ENCODE measurements at places on chromosomes 4 and X. TPM values are rescaled to one million over a fixed set of nuclear protein-coding genes. Genes with fewer than 3 reads are reported as not detected.

The DMRTC1B gene
- total RNA-seq: not detected

The SLC9B1 gene
- total RNA-seq: 0.13 TPM

The TNIP3 gene
- total RNA-seq: under 0.01 TPM

The RAI2 gene
- 1.2 TPM for total RNA-seq

The MRPS18C gene
- total RNA-seq: 16.7 TPM

DNA sequence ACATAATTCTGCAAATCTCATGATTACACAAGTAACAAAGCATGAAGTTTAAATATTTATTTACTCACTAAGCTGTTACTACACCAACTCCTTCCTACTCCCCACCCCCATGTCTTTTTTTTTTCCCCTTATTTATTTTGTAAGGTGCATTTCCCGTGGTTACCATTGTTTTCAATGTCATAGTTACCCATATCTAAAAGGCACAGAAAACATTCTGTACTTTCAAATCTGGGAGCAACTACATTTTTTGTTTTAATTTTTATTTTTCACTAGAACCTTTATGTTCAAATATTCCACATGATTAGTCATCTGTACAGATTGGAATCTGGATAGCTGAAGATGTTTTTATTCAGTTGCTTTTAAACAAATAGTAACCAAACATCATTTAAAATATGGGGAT lies 62.8 kb downstream of the PPP3CA start:
- DNase-seq: peak; percentile 77

GRCh38 chr4:48669086-48669485 lies 111.0 kb downstream of the FRYL start:
- DNase-seq: no peak

GRCh38 chrX:149374751-149375150 lies 130.4 kb downstream of the IDS start:
- DNase-seq: no peak

- DNase-seq: no peak
Observed at GRCh38 chrX:40832723-40833122, 97.4 kb upstream of the MED14 start.

DNA sequence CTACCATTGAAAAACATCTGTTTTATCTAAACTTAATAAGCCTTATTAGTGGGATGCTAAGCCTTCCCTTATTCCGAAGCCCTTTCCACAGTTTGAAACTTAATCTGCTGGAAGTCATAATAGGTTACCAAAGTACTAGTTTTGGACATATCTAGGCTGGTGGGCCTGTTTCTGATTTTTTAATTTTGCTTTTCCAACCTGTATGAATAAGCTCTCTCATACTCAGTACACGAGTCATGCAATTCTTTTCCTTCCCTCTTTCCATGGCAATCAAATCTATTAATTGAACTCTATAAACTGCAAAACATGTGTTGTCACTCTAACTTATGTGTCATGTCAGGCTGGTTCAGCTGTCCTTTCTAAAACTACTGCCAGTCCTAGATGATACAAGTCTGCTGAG lies 91.0 kb downstream of the AMMECR1 start:
- no peak for DNase-seq

GRCh38 chr4:5378002-5378401 lies 326.7 kb downstream of the STK32B start:
- peak; percentile 44 for DNase-seq

- no peak for DNase-seq
Observed at GRCh38 chr4:152719801-152720556, 40.2 kb upstream of the TMEM154 start.

- no peak for DNase-seq
Observed at GRCh38 chr4:70628444-70628843, at the start of gene ENAM. TSS of gene ENAM (plus strand) at chr4:70628744. CDS start at chr4:70629501, 757 bp downstream.

DNA sequence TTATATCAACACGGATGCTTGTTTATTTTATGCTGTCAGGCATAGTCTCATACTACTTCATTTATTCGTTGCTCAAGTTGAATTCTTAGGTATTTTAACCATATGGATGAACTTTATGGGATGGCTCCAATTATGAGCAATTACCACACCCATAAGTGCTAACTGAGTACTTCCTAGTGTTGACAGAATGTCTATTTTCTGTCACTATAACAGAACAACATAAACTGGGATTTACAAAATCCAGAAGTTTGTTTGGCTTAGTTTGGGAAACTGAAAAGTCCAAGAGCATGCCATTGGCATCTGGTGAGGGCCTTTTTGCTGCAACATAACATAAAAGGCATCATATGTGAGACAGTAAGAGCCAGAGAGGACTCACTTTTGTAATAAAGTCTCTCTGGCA lies 21.0 kb downstream of the SULT1E1 start:
- no peak for DNase-seq

DNA sequence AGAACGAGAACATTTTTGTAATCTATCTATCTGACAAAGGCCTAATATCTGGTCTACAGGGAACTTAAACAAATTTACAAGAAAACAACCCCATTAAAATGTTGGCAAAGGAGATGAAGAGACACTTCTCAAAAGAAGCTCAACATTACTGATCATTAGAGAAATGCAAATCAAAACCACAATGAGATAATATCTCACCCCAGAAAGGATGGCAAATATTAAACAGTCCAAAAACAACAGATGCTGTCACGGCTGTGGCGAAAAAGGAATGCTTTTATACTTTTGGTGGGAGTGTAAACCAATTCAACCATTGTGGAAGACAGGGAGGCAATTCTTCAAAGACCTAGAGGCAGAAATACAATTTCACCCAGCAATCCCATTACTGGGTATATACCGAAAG lies 2284.8 kb downstream of the ARAP2 start:
- no peak for DNase-seq

DNA sequence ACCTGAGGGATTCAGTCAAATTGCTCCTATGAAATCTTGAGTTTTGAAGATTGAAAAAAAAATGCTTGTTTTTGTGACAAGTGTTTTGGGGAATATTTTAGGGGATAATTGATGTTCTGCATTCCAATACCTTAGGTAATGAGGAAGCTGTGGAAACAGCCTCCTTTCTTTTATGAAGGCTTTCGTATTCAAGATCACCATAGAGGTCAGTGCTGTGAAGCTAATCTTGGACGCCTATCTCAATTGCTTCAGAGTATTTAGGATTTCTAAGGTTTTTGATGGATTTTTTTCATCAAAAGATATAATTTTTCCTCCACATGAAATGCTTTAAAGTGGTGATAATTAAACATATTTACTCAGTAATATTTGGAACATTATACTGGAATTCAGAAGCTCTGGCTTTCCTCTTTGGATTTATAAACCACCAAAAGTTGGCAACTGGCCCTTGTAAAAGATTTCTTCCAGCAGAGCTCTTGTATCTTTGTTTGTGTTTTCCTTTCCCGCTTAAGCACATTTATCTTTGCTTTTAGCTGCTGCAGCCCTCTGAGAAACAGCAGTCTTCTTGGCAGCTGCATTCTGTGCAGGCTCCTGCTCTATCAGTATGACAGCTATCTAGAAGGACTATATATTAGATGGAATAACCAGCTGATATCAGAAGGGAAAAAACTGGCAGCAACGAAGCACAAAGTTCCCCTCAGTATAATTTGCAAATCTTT lies 63.7 kb downstream of the HMGB2 start:
- no peak for DNase-seq
